ENCODE measurements at places on chromosomes 3 and 15.
A peak's percentile ranks its signal among the peaks of the same experiment; 100 is the strongest.

DNA sequence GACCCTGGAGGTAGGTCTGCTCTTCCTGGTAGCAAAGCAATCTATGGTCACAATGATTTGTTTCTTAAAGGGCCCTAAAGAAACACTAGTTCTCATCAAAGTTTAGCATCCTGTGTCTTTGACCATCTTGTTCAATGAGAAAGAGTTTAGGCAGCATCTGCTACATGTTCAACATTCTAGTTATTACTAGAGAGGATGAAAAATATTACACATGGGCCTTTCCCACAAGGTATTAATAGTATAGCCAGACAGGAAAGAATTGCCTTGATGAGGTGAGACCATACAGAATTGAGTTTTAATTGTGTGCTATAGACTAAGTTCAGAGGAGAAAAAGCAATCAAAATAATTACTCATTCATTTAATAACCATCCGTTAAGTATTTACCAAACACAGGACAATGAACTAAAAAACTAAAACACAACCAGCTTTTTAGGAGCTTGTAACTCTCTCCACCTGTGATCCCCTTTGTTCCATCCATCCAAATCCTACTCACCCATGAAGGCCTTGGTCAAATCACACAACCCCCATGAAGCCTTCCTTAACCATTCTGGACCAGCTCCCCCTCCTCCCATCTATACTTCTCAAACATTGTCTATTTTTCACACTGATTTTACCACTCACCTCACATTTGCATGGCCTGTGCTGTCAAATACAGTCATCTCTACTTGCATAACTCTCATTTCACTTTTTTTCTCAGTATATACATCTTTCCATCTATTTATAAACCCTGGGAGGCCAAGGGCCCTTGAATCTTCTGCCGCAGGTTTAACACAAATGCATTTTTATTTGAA, 122.9 kb downstream of the RORA start:
- no peak for DNase-seq

- DNase-seq = no peak
Measured at GRCh38 chr3:53217175-53217574, 38.6 kb downstream of the TKT start.

DNA sequence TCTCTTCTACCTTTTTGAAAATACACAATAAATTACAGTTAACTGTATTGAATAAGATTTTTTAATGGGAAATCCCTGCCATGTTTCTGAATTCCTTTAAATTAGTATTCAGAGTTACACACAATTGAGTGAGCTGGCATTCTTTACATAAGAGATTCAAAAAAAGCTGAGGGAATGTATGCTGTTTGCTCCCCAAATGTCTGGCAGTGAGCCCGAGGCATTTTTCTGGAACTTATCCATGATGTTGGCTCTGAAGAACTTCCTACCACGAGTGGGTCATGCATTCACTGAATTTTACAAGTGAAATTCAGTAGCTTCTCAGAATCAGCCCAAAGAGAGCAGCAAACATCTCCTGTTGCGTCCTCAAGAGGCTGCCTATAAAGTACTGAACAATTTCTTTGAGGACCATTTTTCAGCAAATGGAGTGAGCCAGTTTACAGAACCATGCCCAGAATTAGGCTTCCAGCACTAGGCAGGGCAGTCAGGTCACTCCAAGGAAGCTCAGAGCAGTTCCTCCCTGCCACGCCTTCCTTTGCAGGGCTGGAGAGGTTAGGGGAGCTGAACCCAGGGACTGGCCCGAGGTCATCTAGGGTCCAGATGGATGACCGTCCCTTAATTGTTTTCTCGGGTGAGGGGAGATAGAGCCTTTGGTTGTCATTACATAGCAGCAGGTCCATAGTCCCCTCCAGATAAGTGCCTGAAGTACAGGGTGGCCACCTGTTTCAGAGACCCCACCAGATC, 21.2 kb downstream of the GABRA5 start:
- DNase-seq = no peak

DNA sequence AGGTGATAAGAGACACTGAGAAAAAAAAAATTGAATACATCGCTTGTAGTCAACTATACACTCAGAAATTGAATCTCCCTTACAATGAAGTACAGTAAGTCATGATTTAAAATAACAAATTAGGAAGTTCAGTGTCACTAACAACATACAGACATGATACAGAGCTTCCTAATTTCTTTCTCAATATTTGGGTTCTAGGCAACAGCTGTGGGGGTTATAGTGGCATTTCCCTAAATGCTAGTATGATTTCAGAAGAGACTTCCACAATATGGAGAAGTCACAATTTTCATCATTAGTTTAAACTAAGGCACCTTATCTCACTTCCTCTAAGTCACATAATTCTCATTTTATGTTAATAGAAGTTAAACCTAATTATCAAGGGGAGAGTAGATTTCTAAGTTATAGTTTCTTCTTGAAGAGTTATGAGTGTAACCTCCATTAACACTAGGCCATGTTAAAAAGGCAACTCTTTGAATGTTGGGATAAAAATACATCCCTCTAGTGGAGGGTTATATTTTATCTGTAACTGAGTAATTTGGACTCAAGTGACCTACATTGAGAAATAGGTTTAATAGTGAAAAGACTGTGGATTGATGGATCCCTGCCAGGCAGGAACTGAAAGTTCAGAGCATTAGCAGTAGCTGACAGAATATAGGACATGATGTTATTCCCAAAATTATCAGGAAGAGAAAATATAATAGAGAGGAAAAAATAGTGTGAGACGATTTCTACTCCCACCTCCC, 286.0 kb upstream of the SUCLG2 start:
- peak; percentile 63 for DNase-seq

DNA sequence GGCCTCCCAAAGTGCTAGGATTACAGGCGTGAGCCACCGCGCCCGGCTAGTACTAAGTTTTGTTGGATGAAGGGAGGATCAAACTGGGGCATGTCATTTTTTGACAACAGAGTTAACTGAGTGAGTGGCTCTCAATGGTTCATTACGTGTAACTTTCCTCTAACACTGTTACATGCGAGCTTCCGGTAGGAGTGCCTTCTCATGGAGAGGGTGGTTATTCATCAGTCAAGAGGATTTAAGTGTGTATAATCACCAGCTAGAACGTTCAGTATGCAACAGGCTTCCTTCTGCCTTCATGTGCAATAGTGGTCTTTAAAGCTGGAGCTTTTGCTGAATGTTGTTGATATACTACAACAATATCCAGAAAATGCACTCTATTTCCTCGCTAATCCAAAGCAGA, 19.1 kb upstream of the GOLGA8A start:
- no peak for DNase-seq

DNA sequence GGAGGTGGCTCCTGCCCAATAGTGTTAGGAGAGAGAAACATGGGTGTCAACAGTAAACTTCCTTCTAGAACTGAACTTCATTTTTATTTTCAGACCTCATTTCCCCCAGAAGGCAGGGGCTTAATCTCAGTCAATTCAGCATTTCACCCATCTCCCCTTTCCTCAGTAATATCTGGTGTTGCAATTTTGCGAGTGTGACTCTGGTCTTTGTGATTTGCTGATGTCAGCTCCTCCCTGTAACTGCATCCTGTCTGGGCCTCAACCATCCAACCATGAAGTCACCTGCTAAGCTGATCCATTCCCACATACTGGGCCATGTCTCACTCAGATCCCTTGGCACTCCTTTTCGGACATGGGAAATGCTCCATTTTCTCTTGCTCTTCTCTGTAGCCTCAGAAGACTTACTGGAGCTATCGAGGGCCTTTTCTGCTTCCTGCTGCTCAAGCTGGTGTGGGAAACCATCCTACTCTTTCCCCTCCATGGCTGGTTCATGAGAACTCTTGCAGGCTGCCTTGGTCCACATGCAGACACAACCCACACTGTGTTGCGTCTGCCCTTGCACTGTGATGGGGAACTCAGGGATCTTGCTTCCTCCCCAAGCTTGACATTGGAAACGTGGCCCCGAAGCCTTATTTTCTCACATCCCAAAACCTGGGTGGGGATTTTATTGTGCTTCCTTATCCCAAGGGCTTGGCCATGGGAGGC, 24.6 kb downstream of the CCR4 start:
- DNase-seq = no peak

GRCh38 chr15:67120009-67120838, 54.8 kb downstream of the SMAD3 start:
- DNase-seq = no peak

- DNase-seq = no peak
Measured at GRCh38 chr3:24034464-24034863, 89.4 kb downstream of the NR1D2 start.

GRCh38 chr3:45792516-45793172, 3.7 kb downstream of the SLC6A20 start:
- DNase-seq = peak; percentile 36

DNA sequence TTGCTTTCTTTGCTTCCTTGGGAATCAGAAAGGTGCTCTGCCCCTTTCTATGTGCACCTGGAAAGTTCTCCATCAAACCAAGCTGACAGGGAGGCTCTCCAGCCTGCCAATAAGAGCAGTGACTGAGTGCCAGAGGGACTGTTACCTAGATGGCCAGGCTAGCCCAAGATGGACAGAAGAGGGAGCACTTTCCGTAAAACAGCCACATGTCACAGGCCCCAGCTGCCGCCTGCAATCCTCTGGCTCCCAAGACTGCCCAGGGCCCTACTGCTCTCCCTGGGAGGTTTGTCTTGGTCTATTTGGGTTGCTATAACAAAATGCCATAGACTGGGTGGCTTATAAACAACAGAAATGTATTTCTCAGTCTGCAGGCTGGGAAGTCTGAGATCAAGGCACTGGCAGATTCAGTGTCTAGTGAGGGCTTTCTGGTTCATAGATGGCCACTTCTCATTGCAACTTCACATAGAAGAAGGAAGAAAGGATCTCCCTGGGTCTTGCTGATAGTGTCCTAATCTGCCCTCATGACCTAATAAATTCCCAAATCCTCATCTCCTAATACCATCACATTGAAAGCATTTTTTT, 72.3 kb downstream of the TAMM41 start:
- DNase-seq = no peak

GRCh38 chr3:25033407-25034029, 394.5 kb upstream of the RARB start:
- DNase-seq = no peak

DNA sequence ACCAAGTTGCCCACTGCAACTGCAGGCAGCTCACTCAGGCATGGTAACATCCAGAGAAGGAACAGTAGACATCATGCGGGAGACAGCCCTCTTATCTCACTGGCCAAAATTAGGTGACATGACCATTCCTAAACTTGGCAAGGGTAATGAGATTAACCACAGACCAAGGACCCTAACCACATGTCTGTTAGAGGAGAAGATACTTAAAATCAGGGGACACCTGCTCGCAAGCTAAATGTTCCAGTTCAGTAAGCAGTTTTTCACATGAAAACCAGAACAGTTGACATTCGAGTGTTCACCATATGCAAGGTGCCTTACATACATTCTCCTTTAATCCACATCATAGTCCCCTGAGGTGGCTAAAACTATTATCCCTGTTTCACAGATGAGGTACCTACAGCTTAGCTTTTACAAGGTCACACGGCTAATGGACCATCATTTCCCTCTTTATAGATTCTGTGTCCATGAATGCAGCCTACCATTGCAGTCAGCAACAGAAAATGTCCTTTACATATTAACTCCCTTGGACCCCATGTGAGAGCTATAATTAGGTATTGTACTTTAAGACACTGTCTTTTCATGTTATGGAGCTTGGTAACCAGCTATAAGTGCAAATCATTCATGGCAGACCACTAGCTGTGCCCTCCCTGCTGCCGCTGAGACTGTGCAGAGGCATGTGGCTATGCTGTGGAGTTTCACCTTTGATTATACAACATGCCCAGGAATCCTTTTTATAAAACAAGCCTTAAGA, 154.1 kb downstream of the LIPC start:
- no peak for DNase-seq

DNA sequence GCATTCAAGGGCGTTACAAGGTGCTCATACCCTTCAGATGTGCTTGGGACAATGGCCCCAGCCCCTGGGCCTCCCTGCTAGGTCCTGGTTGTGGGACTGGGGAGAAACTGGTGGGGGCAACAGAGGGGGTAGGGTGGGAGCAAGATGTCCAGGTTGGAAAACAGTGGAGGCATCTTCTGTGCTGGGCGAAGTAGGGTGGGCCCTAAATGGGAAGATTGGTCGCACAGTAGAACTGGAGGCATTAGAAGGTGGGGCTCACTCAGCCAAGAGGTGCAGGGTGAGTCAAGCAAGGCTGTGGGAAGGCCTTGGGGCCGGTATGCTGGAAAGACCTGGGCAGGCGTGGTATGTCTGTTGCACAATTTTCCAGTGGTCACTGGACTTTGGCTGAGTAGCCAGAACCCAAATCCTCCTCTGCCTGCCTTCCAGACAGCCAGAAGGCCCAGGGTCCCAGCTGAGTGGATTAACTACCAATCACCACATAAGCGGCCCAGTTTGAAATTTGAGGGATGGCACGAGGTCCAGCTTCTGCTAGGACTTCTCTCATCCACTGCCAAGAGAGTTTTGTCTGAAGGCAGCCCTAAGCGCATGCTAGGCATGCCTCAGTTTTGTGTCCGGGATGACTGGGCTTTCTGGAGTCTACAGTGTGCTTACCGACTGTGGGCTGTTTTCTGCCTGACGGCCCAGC, 74.5 kb downstream of the LSM3 start:
- no peak for DNase-seq

GRCh38 chr3:127174715-127175140, 18.2 kb upstream of the PRR23E start:
- DNase-seq = peak; percentile 42

GRCh38 chr15:27490867-27491595, 520.0 kb downstream of the GABRG3 start:
- DNase-seq = no peak

DNA sequence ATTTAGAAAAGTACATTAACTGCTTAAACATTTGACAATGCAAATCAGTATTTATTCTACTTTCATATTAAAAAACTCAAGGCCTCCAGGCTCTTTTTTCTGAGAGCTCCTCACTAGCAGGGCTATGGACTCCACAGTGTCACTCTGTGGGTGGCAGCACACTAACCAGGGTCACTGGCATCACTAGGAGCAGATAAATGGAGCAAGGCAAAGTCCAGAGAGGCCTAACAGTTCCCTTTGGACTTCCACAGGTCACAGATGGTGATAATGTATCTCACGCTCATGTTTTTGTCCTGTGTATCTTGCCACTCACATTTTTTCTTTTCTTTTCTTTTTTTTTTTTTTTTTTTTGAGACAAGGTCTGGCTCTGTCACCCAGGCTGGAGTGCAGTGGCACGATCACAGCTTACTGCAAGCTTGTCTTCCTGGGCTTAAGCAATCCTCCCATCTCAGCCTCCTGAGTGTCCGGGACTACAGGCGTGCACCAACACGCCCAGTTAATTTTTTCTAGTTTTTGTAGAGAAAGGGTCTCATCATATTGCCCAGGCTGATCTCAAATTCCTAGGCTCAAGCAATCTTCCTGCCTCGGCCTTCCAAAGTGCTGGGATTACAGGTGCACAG, 7.8 kb downstream of the SPG21 start:
- no peak for DNase-seq
